Occipital lobe (tissue), 3 donors: ENCODE measurements at places on chromosomes 7 and 10.

GRCh38 chr10:77746047-77746707 is 108.6 kb upstream of the KCNMA1 start:
- peak; percentile 10 for DNase-seq

DNA sequence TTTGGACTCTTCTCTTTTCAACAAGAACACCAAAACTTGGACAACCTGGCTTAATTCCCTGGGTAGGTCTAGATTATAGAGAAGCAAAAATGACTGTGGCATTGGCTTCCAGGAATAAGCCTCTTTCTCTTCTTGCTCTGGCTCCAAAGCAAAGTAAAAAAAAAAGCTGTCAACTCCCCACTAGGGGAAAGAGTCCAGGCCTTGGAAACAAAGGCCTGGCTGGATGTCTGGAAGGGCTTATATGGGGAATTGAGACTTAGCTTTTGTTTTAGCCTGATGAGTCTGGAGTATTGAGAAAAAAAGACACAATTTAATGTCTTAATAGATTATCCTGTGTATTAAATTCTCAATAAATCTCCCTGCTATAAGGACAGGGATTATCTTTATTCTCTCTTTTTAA is 300.6 kb downstream of the SORCS3 start:
- DNase-seq: no peak

- no peak for DNase-seq
Measured at GRCh38 chr10:3873728-3874461, 88.9 kb upstream of the KLF6 start.

DNA sequence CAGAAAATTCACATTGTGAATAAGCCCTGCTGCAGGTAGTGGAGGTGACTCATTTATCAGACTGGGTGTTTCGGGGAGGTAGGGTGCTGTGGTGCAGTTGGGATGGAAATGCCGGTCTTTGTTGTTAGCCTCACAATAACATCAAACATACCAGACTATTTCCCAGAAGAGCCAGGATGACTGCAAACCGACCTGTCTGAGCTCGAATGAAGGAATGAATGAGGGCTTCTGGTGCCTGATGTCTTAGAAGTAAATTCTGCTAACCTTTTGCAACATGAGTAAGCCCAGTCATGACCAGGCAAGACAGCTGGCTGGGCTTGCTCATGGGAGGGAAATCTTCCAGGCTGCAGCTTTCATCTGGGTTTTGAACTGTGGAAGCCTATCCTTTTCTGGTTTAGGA is 2.4 kb upstream of the VDAC2 start:
- DNase-seq: no peak

GRCh38 chr7:137820156-137820555 is 26.6 kb downstream of the DGKI start:
- no peak for DNase-seq

GRCh38 chr10:92850185-92850584 is 1.9 kb downstream of the EXOC6 start:
- no peak for DNase-seq

GRCh38 chr7:390761-391410 is 100.9 kb downstream of the FOXL3 start:
- no peak for DNase-seq

DNA sequence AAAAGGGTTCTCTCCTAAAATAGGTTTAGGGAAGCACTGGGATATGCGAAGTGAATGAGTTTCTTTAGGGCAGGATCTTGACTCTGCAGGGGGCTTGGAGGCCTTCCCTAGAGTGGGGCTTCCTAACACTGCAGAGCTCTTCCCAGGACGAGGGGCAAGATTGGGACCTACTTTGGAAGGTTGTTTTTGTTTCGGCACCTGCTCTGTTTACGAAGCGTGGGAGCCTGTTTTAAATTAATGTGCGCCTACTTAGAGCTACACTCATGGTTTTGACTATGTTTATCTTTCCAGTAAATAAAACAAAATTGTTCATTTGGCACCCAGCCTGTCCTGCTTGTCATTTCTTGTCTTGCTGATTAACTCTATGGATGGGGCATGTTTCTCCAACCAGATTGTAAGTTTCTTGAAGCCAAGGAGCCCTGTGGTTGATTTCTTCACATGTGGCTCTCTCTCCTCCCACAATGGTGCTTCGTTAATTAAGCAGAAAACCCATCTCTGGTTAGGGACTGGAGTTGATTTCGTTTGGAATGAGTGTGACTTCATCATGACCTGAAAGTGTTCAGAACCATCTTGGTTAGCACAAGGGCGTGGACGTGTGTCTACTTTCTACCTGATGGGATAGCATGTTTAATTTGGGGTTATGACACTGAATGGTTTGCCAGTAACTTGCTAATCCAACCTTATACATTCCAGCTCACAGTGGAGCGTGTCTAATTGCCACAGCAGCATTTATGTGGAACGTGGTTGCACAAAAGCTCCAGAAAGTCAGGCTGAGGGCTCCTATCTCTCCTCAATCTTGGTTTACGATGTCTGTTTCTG is 98.1 kb downstream of the TCF7L2 start:
- no peak for DNase-seq

- DNase-seq: no peak
Measured at GRCh38 chr7:36116347-36117202, 36.5 kb upstream of the EEPD1 start.

- DNase-seq: no peak
Measured at GRCh38 chr10:70692043-70692603, 19.8 kb downstream of the ADAMTS14 start.

GRCh38 chr7:67817481-67817880 is 820.8 kb downstream of the TYW1 start:
- DNase-seq: no peak

DNA sequence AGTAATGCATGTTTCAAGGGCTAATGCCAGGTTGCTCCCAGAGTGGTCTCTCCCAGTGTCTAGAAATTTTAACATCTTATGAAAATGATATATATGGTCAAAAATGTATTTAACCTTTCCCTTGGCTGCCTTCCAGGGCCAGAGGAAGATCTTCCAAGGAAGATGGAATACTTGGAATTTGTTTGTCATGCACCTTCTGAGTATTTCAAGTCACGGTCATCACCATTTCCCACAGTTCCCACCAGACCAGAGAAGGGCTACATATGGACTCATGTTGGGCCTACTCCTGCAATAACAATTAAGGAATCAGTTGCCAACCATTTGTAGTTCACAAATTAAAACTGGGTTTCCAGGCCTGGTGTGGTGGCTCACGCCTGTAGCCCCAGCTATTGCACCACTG is 9.0 kb downstream of the GATAD1 start:
- DNase-seq: no peak

DNA sequence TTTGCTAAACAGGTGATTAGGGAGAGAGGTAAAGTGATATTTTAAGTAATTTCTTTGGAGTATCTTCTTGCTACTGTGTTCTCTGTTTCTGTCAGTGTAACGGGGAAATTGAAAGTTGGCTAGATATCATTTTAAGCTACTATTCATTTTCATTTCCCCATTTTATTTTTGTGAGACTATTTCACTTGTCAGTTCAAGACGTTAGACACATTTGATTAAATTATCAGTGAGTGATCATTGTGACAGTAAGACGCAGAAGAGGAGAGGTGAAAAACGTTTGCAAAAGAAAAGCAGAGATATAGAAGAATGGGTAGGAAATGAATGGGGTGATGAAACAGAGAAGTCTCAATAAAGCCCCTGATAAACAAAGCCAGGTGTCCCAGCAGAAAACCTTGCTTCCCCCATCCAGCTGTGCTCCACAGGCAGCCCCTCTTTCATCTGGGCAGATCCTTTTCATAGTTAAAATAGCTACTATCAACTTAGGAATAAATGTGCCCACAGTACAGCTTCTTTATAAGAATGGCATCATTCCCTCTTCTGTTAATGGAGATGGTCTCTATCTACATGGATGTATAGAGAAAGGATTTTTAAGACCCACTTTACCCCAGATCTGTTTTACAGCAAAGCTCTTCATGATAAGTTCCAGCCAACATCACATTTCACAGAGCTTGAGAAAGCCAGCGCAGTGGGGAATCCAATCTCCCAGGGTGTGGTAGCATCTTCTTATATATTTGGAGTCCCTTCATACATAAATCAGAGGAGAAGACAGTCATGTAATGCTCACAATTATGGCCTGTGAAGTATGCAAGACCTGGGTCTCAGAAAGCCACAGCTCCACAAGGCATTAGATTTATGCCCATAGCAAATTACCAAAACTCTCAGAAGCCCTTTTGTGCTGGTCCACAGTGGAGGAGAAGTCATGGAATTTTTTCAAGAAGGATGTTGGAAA is 138.1 kb upstream of the ITGB1 start:
- no peak for DNase-seq

DNA sequence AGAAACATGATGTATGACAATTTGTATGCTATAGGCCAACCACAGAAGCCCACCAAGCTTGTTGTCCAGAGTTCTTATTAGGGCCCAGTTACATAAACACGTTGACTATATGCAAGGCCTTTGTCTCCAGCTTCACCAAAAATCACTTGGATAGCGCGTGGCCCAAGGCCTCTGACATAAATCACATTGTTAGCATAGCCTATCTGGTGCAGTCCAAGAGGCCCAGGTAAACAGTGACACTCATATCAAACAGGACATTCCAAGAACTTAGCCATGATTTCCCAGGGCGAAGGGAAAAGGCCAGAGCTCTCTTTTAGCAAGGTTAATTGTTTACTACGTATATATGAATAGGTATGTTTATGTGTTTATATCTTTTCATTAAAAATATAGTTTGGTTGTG is 337.2 kb upstream of the CELF2 start:
- no peak for DNase-seq

- no peak for DNase-seq
Measured at GRCh38 chr10:69045441-69046300, 42.2 kb upstream of the SRGN start.

GRCh38 chr10:50421026-50421719 is 169.9 kb upstream of the ASAH2 start:
- DNase-seq: no peak

- DNase-seq: no peak
Measured at GRCh38 chr10:42732266-42732665, 50.3 kb upstream of the BMS1 start.

GRCh38 chr10:44976352-44977198 is 2.0 kb downstream of the DEPP1 start:
- no peak for DNase-seq

DNA sequence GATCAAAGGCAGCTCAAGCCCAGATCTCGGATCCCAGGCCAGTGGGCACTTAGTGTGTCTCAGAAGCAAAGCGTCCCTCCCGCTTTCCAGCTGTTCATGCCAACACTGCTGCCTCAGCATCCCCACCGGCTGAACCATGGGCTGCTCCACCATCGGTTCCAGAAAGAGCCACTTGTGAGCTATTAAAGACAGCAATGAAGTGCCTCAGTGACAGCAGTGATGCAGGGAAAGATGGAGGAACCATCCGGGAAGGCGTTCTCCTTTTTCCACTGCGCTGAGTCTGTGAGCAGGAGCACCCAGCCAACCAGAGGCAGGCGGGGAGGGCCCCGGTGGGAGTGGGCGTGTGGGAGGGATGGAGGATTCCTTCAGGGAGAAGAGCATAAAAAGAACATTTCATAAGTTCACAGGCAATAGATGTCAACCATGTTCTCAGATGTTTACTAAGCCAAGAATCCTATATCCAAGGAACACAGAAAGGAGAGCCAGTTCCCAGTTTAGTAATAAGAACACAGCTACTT is 96.2 kb upstream of the MKI67 start:
- DNase-seq: no peak

DNA sequence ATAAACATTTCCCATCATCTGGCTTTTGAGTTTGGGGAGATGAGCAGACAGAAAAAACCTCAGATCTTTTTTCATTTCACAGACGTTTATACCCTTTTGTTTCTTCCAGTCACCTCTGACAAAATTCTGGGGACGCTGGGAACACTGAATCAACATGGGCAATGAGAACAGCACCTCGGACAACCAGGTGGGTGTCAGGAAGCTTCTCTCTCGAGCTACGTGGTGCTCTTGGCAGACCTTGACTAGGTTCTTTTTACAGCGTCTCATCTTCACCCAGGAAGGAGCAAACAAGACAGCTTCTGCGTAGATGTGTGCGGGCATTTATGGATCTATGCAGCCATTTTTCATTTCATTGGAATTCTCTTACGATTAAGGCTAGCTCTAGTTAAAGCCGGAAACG is 32.9 kb downstream of the TACC2 start:
- DNase-seq: no peak

- no peak for DNase-seq
Measured at GRCh38 chr7:47418601-47419309, 163.2 kb downstream of the TNS3 start.

GRCh38 chr7:158520825-158521224 is 66.8 kb downstream of the PTPRN2 start:
- no peak for DNase-seq

GRCh38 chr10:90652519-90652918 is 205.3 kb downstream of the HTR7 start:
- DNase-seq: no peak

DNA sequence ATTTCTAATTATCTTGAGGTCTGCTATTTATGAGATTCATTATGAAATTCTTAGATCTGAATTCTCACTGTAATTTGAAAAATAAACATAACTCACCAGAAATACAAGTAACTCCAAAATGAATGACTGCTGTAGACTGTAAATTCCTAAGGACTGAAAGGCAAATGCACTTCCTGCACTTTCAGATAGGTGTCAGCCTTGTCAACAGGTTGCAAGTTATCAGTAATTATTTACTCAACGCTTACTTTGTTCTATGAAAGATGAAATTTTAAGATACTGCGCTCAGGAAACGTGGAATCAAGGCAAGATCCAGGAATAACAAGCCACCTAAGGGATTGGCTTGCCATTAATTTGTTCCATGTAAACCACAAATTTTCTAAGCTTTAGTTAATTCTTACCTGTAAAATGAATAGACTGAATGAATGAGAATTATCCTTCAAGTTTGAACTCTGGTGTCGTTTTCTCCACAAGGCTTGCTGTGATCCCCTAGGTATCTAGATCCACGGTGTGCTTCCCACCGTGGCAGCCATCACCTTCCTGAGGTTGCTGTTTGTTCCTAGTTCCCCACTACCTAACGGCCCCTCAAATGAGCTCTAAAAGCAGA is 12.6 kb downstream of the DHX32 start:
- DNase-seq: no peak

DNA sequence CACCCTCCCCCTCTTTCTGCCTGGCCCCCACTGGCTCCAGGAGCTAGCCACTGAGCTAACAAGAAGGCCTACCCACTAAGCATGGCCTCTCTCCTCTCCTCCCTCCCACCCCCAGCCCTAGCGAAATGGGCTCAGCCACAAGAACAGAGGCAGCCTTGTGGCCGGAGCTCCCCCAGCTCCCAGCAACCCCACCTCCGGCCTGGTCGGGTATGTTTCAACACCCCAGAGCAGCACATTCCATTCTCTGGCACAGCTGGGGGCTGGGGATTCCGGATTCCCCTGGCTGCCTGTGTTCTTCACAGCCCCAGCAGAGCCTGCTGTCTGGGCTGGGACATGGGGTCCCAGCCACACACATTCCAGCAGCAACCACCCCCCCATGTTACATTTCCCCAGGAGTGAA is 9.0 kb downstream of the SFRP5 start:
- no peak for DNase-seq

DNA sequence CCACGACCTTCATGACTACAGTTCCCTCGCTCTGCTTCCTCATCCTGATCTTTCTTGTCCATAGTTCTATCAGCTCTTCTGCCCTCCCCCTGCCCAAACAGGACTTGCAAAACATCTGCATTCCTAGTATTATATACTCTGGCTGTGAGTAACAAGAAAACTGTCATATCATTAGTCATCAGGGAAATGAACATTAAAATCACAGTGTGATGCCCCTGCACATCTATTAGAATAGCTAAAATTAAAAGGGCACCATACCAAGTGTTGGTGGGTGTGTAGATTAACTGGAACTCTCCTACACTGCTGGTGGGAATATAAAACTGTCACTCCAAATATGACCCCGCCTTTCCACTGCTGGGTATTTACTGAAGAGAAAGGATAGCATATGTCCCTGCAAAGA is 141.8 kb downstream of the C7orf25 start:
- no peak for DNase-seq

- no peak for DNase-seq
Measured at GRCh38 chr10:1960982-1961381, 223.7 kb upstream of the ADARB2 start.
